ENCODE measurements at places on chromosomes 11 and 22. TPM values are rescaled to one million over a fixed set of nuclear protein-coding genes. Genes with fewer than 3 reads are reported as not detected.

JAML gene
- not detected for polyA plus RNA-seq

TMPRSS4 gene
- not detected for polyA plus RNA-seq

DTX4 gene
- polyA plus RNA-seq: 3.0 TPM

BRSK2 gene
- 0.55 TPM for polyA plus RNA-seq

PTGDR2 gene
- polyA plus RNA-seq: 0.12 TPM

CRYBB2 gene
- not detected for polyA plus RNA-seq

CREB3L1 gene
- 82.3 TPM for polyA plus RNA-seq

SVIP gene
- 6.8 TPM for polyA plus RNA-seq
